DMS 273 treated with DMSO at 0.1 percent for 48 hours (cell line): ENCODE measurements at places on chromosomes 1 and 21.
A peak's percentile ranks its signal among the peaks of the same experiment; 100 is the strongest.

DNA sequence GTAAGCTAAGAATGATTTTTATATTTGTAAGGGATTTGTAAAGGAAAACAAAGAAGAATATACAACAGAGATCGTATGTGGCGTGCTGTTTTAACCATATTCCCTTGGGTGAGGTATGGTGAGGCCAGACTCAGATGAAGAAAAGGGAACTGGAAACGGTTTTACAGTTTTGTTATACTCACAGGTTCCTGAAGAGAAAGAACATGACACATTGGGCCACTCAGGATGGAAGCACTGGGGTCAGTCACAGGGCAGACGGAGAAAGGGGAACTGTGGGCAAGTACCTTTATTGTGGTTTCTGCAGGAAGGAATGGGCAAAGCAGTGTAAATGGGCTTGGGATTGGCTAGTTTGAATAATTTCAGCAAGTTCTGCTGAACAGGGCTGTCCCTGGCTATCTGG is 177.4 kb downstream of the LBR start:
- DNase-seq = no peak

DNA sequence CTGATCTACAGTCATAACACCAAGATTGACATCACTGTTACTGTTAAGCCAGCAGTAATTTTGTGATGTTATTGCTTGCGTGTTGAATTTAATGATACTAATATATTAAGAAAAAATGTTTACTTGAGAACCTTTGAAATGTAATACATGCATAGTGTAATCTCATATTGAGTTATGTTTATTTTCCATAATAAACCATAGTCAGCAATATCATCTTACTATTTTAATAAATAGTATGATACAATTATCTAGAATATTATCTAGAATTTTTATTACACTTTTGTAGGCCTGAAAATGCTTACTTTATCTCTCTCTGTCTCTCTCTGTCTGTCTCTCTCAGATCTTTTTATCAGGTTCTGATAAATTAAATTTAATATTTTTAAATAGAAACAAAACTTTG is 843.1 kb downstream of the KCNT2 start:
- no peak for DNase-seq

- no peak for DNase-seq
Observed at GRCh38 chr1:29709704-29710280, 473.5 kb downstream of the PTPRU start.

- DNase-seq = no peak
Observed at GRCh38 chr1:117501281-117501680, 104.6 kb upstream of the TENT5C start.

GRCh38 chr1:83882906-83883305 is 116.0 kb downstream of the TTLL7 start:
- no peak for DNase-seq

DNA sequence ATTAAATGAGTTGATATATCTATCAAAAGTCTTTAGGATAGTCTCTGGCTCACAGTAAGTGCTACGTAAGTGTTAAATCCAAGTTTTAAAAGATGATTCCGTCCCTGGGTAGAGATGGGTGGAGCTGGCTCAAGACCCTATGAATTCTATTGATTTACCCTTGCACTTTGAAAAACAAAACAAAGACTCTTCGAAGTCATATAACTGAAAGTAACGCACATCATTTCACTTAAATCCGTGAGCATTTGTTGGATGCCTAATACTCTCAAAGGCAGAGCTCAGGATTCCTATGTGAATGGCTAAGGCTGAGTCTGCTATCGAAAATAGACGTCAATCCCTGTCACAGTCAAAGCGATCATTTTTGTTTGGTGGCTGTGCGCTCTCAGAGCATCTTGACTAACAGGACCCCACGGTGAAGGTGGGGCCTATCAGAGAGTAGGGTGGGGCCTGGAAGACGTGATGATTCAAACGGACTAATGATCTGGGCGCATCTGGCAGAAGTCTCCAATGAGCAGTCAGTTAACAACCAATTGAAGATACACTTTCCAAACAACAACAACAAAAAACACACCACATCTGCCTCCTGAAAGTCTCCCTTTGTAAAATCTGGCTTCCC is 1.2 kb upstream of the NUCKS1 start:
- DNase-seq = no peak

DNA sequence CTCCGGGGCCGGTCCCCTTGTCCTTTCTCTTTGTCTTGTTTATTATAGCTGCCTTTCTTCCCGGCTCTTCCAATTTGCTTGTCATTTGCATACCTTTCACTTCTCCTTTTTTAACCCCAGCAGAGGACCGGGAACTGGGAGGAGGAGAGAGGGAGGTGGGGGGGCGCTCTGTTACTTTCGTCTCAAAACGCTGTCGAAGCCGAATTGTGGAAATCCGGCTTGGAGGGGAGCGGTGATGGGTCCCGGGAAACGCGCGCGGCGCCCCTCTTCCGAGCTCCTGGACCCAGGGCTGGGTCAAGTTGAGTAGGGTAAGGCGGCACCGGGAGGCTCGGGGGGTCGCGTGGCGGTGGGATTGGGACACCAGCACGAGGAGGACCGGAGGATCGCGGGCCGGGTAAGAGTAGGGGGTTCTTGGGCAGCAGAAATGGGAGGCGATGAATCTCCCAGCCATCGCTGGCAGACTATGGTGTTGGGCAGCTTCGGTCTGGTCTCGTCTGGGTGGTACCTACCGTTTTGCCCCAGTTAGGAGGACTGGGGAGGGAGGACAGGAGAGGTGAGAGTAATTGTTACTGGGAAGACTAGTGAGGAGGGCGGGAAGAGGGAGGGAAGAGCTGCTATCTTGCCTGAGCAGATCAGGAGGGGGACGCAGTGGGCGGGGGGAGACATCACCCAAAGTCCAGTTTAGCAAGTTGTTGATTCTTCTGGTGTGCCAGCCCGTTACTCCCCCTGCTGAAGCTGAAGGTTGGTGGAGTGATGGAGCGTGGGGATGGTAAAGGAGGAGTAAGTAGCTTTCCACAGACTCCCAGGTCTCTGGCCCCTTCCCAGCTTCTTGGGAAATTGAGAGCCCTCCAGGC is 1.5 kb downstream of the PROX1 start:
- DNase-seq = peak; percentile 24

- DNase-seq = no peak
Observed at GRCh38 chr1:155082301-155083051, 3.8 kb downstream of the EFNA3 start.

- DNase-seq = no peak
Observed at GRCh38 chr1:199685369-199685768, 342.1 kb upstream of the NR5A2 start.

GRCh38 chr1:7953850-7954609 is 7.5 kb upstream of the PARK7 start:
- peak; percentile 44 for DNase-seq

DNA sequence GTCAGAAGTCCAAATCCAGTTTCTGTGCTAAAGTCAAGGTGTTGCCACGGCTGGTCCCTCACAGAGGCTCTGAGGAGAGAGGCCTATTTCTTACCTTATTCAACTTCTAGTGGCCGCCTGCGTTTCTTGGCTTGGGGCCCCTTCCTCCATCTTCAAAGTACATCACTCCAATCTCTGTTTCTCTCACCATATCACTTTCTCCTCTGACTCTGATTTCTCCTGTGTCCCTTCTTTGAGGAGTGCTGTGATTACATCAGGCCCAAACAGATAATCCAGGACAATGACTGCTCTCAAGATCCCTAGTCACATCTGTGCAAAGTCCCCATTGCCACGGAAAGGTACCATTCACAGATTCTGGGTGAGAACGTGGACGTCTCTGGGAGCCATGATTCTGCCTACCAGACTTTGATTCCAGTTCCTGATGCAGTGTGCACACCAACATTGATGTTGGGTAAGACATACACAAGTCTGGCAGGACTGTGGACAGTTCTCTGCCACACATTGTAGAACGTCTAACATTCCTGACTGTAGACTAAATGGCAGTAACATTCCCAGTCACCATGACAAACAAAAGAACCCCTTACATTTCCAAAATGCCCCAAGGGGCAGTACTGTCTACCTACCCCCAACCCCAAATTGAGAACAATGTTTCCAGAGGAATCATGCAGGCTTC is 43.0 kb upstream of the ITPKB start:
- DNase-seq = no peak

GRCh38 chr1:163320891-163321290 is 863 bp upstream of the NUF2 start:
- DNase-seq = no peak

DNA sequence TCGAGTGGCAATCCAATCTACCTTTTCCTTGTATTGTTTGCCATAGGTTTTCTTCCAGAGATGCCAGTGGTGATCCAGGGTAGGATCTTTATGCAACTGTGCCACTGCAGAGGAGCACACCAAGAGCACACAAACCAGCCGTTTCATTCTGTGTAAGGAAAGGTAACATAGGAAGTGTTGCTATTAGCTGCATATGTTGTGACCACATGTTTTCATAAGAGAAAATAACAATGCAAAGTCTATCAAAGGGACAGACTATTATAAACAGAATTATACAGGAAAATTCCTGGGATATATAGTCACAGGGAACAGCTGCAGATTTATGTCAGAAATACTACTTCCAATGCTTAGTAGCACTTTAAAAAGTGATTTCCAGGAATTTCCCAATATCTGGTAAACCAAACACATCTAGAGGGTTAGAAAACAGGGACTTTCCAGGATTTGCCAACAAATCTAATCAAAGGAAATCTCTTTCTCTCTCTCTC is 919 bp downstream of the CTSS start:
- no peak for DNase-seq

DNA sequence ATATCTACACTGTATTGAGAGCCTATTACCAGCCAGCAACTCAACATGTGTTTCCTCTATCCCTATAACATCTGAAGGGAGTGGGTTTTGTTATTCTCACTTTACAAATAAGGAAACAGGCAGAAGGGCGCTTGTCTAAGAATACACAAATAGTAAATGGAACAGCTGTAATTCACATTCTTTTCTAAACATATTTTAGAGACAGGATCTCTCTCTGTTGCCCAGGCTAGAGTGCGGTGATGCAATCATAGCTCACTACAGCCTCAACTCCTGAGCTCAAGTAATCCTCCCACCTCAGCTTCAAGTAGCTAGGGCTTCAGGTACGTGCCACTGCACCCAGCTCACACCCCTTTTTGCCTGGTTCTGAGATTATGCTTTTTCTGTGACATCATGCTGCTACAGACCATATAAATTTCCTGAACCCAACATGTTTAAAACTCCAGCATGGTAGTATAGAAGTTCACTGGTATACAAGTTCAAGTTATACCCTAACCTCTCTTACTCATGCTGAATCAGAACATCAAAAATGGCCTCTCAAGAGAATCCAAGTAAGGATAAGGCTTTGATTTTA is 8.6 kb upstream of the TACSTD2 start:
- no peak for DNase-seq

- DNase-seq = no peak
Observed at GRCh38 chr1:26169198-26169554, 413 bp upstream of the C1orf232 start.

DNA sequence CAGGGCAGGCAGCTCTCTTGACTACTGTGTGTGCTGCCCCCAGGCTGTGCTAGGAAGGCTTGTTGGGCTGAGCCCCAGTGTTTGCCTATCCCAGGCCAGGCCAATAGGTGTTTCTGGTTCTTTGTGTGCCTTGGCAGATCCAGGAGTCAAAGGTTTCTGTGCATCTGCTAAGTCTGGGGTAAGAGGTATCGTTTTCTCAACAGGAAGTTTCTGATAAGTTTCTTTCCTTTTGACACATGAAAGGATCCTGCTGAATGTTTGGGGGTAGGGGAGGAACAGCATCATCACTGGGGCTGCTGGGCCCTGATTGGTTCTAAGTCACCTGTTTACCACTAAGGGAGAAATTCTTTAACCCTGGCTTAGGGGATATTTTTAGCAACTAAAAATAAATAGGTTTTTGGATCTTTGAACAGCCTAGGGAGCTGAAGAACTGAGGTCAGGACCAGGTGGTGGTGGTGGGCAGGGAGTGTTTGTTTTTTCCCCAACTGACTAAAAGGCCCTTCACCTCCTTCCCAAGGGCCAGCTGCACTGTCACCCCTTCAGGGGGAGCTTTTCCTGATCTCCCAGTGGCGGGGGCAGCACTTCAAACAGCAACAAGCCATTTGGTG is 85.1 kb downstream of the KCNN3 start:
- no peak for DNase-seq

- DNase-seq = no peak
Observed at GRCh38 chr1:19163261-19163660, 46.8 kb downstream of the UBR4 start.

DNA sequence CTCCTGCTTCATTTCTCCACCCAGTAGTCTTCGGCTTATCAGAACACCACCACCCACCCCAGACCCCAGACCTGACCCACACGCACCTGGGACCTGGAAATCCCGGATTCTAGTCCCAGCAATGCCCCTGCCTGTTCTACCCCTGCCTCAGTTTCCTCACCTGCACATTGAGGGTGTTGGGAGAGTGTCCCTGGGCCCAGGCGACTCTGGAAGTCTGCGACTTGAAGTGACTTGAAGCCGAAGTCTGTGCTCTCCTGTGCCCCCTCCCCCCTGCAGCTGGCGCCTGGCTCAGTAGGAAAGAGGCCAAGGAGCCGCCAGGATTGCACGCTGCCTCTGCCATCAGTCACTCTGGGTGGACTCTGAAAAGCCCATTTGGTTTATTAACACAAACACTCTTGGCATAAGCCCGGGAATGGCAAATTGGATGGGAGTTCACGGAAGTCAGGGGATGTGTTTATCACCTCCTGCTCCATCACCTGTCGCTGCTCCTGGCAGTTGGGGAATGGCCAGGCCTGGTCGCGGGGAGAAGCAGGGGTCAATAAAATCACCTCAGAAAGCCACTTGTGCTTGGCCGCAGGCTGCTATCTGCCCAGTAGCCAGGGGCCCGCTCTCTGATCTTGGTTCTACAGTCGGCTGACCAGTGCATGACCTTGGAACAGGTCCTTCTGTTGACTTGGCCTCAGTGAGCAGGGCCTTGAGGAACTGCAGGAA is 132.7 kb downstream of the ACTL8 start:
- DNase-seq = no peak

GRCh38 chr21:35563885-35564451 is 496.4 kb downstream of the SETD4 start:
- DNase-seq = no peak

DNA sequence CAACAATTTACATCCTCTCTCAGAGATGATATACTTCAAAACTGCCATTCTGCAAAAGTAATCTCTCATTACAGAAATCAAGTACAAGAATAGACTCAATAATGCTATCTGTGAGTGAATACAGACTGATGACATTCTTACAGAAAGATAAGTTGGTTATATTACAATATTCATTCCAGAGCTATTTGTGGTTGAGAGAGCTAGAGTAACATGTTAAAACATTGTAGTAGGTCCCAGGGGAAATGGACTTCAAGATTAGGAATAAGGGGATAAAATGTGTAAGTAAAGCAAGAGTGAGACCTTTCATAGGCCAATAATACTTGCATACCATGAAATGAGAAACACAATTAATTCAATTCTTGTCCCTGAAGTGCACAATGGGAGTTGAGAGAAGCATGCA is 1.5 kb downstream of the F13B start:
- no peak for DNase-seq
